Stimulated activated CD8-positive, alpha-beta memory T cell treated with anti-CD3 and anti-CD28 coated beads, Interleukin-7, amount 100 ng/mL, for 24 hours (primary cell): ENCODE measurements at places on chromosomes 5 and 9.

DNA sequence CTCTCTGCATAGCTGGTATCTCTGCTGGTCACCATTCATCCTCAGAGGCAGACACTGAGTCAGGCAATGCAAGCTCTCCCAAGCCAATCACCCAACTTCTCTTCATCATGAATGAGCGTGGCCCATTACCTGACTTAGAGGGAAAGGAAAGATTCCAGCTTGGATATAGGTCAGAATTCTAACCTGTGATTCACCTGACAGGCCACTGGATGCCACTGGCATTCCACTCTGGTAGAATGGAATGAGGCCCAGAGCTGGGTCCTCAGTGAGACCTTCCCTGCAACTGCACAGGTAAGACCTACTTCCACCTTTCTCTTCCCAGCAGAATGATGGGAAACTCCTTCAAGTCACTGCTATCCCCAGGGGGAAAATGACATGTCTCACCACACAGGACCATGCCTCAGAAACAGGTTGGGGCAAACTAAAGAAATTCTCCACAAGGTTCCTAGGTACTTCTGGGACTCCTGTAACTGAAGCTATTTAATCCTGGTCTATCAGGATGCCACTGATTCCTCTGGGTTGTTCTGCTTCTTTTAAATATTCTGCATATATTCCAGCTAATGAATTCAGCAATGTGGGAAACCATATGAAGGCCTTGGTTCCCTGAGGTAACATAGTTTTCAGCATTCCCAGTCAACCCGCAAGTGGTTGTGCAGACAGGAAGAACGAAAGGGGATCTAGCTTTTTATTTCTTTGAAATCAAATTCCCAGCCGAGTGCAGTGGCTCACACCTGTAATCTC lies 62.0 kb downstream of the SUSD1 start:
- DNase-seq = no peak

- DNase-seq = no peak
Observed at GRCh38 chr9:36924757-36925432, 109.2 kb downstream of the PAX5 start.

DNA sequence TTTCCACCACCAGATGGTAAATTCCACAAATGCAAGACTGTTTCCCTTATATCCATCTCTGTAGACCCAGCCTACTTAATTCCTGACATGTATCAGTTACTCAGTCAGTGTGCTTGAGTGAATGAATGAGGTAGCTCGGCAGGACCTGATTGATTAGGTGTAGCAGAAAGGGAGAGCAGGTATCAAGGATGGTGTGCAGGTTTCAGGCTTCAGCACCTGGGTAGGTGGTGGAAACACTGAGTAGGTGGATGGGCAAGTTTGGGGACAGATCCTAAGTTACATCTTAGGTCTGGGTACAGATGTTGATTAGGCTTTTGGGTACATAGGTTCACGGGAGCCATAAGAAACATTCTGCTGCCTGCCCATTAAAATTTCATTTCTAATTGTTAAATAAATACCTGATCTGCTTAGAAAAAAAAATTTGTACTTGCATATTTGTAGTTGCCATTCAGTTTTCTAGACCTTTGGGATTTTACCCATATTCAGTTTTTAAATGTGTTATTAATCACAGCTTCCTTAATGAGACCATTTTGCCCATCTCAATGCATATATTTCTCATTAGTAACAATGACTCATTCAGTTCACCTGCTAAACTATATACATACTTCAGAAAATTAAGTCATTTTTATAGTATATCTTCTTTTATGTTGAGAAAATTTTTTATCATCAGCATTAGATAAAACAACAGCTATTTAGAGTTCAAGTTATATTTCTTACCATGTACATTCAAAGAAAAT lies 111.8 kb downstream of the INIP start:
- no peak for DNase-seq

GRCh38 chr5:79173626-79174025 lies 62.0 kb downstream of the BHMT start:
- no peak for DNase-seq

DNA sequence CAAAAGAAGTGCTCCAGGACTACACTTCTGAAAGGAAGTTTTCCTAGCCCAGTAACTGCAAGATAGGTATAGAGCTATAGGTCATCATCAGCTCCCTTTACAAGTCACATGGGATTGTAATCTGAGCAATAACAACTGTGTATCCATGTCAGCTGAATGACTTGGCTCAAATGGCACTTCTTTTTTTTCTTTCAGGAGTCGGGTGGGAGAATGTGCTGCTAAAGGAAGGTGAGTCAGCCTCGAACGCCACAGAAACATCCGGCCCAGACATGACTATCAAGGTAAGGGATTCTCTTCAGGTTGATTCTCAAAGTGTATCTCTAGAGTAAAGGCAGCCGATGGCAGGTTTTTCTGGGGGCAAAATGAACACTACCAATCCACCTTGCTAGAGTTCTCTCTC lies 192.2 kb downstream of the C9orf152 start:
- no peak for DNase-seq

- DNase-seq = no peak
Observed at GRCh38 chr5:50751064-50751657, 84.7 kb downstream of the PARP8 start.

DNA sequence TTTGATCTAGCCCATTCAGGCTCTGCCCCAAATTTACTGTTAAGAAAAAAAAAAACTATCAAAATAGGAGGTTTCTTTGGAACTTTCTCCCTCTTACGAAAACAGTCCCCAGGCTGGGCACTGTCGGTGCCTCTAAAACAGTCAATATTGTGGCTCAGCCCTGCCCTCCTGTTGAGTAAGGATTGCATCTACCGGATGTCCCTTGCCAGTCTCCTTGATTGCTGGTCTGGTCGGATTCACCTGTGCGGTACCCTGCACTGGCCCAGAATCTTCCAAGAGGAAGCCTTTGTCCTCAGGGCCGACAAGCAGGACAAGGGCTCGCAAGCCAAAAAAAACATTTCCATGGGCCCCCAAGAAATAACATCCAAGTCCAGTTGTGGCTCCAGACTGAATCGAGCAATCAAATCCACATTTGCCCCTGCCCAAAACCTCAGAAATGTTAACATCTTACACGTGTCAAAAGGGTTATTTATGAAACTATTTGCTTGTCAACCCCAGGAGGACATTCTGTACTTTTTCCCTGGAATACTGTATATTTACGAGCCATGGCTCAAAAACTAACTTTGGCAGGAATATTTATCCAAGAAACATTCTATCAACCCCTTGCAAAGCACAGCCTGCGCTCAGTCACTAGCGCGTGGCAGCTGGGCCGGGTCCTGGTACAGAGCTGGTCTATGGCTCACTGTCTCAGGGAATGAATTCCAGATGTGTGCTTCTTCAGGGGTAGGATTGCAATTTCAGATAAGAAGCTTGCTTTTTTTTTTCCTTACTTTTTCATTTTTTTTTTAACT lies 129.2 kb upstream of the ADRA1B start:
- no peak for DNase-seq

DNA sequence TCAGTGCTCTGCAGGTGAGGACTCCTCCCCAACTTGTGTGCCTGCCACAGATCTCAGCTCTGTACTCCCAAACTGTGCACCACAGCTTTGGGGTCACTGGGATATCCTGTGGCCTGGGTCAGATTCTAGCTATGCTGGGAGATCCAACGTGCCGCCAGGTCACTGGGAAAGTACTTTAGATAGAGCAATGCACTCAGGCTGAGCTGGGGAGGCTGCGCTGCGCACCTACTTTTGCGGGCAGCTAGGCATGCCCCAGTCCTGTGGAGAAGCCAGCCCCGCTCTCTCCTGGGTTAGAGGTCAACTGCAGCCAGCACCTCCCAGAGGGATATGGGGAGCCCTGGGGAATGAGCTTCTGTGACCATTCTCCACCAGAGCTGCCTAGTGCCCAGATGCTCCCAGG lies 552.1 kb upstream of the CDH9 start:
- no peak for DNase-seq

GRCh38 chr5:41334758-41335157 lies 121.4 kb upstream of the C6 start:
- DNase-seq = no peak

DNA sequence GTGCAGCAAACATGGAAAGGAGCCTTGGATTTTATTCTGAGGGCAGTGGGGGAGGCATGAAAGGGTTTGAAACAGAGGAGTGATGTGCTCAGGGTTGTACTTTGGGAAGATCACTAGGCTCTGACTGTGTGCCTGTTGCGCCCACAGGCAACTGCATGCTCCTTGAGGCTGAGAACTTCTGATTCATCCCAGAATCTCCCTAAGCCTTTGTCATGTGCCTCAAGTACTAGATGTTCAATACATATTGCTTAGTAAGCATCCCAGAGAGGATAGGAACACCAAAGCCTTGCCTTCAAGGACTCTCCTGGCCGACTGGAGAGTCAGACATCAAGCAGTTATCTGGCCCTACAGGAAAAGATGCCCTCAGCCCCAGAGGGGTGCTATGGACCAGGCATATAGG lies 54.1 kb downstream of the ARHGEF37 start:
- no peak for DNase-seq

DNA sequence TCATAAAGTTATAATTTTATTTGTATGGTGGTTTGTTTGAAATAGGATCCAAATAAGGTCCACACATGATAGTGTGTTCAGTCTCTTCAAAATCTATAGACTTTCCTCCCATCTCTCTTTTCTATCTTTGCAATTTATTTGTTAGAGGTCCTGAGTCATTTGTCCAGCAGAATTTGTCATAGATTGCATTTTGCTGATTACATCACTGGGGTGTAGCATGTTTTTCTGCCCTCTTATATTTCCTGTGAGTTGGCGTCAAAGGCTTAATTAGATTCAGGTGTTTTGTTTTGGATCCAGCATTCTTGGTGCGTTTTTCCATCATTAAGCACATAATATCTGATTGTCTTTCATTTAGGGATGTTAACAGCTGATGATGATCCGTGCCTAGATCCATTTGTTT lies 15.0 kb downstream of the CYFIP2 start:
- no peak for DNase-seq

DNA sequence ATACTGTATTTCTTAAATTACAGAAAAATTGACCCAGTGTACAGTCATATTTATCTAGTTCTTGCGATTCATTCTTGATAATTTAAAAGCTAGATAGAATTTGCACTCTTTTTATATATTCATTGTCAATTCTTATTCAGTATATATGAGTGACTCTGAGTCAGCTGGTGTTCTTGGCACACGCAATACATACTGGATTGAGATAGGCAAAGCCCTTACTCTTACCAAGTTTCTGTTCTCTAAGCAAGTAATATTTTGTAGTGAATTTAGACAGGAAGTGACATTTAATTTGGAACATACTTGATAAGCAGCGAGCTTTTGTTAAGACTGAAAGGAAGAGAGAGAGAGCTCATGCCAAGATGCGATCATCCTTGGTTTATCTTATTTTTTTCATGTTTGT lies 57.7 kb downstream of the GPBP1 start:
- no peak for DNase-seq

GRCh38 chr5:131563434-131564228 lies 71.4 kb downstream of the RAPGEF6 start:
- DNase-seq = no peak

GRCh38 chr5:40017918-40018317 lies 593.1 kb upstream of the DAB2 start:
- no peak for DNase-seq

GRCh38 chr5:173505634-173506033 lies 110.8 kb downstream of the BOD1 start:
- no peak for DNase-seq

GRCh38 chr5:149687486-149688168 lies 42.5 kb upstream of the PPARGC1B start:
- no peak for DNase-seq

DNA sequence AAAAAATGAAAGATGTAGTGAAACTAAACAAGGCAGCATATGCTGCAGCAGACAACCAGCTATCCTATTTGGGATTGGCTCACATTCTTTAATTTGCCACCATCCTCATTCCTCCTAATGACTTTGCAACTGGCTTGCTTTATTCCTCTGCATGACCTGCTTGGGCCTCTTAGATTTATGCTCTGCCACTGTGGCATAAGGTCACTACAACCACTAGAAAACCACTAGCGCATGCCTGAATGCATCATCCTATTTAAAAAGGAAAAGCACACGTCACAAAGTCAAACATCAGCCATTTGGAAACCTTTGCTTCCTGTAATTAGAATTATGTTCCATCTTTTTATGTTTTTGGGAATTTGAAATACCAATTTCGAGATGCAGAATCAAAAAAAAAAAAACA lies 40.8 kb upstream of the CCDC152 start:
- DNase-seq = no peak

GRCh38 chr9:2992427-2992826 lies 148.5 kb upstream of the PUM3 start:
- no peak for DNase-seq

DNA sequence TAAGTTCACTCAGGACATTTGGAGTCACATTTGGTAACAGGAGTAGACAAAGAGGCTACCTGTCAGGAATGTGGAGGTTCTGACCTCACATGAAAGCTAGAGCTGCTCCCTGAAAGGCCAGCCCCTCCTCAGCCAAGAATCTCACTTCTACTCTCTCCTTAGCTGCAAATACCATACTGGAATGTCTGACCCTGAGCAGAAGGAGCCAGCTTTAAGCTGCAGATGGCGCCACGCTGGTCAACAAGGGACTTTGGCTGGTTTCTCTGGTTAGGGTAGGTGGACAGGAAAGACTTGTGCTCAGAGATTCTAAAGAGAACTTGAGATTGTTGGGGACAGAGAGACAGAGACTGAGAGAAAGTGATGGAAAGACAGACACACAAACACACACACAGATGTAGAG lies 21.9 kb downstream of the ASTN2 start:
- DNase-seq = no peak
